ENCODE measurements at places on chromosomes 13 and 19.

DNA sequence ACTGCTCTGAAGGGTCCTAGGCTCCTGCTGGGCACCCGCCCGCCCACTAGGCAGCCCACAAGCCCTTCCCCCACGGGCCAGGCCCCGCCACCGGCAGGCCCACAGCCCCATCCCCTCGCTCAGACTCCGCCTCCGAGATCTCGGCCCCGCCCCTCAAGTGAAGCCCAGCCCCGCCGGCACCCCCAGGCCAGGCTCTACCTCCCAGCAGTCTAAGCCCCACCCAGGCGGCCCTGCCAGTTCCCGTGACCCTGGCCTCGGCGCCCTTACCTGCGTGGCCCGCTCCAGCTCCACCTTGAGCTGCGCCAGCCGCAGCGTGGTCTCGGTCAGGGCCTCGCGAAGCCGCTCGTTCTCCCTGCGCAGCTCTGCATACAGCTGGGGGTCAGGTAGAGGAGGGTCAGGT, 16.3 kb downstream of the EPS8L1 start:
- no peak for DNase-seq

- DNase-seq, result no peak
Measured at GRCh38 chr13:79646880-79647279, 165.9 kb downstream of the NDFIP2 start.

GRCh38 chr13:112740502-112741131, 50.8 kb downstream of the ATP11A start:
- no peak for DNase-seq

DNA sequence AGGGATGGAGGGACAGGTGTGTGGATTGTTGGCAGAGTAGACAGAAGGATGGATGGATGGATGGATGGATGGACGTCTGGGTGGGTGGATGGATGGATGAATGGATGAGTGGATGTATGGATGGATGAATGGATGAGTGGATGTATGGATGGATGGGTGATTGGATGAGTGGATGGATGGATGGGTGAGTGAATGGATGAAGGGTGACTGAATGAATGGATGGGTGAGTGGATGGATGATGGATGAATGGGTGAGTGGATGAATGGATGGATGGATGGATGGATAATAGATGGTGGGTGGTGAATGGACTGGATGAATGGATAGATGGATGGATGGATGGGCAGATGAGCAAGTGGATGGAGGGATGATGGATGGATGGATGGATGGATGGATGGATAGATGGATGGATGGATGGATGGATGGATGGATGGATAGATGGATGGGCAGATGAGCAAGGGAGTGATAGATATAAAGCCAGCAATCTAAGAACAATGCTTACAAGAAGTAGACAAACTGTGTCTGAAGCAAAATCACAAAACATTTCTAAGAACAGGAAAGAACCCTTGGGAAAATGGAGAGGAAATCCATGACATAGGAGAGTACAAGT, 65.2 kb downstream of the INSR start:
- no peak for DNase-seq

DNA sequence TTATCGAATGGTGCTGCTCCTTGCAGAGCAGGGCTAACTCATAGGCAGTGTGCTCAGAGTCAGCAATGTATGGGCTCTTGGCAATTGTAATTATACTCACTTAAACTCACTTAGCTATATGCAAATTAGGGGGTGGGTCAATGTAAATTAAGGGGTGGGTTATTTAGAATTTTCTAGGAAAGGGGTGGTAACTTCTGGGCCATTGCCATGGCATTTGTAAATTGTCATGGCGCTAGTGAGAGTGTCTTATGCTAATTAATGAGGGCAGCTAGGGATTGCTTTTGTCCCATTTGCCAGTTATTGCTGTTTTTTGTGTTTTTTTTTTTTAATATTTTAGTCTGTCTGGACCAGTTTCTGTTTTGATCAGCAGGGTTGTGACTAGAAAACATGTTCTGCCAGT, 68.4 kb downstream of the DIAPH3 start:
- no peak for DNase-seq

- DNase-seq, result no peak
Measured at GRCh38 chr19:3131168-3131567, 4.7 kb upstream of the GNA15 start.

GRCh38 chr19:48635966-48636858, 967 bp downstream of the DBP start:
- DNase-seq, result no peak

Data from GM12864 (cell line).